ENCODE measurements at places on chromosomes 16 and 17.

DNA sequence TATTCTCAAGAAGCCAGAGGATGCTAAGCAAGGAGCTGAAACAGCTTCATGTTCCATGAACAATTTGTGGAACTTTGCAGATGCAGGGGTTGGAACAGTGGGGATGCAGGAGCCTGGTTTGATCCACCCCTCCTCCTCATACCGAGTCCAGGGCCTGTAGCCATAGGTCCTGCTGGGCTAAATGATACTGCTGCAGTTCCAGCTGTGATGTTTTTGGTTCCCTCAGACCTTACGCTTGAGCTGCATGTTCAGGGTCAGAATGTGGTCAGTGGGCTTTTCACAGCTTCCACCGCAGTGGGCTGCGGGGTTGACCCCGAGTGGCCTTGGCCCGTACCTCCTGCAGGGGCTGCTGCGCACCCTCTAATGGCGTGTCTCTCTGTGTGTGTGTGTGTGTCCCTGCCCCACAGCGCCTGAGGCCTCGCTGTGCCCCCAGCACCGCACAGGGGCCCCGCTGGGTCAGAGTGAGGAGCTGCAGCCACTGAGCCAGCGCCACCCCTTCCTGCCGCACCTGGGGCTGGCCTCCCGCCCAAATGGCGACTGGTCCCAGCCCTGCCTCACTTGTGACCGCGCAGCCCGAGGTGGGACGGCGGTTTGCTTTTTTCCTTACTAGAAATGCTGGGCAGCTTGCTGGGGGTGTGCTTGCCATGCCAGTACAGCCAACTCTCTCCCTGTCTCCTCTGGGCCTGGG is 48.2 kb downstream of the EPN2 start:
- H3K27ac ChIP-seq, result no peak overlapping the region
- DNase-seq, result no peak

DNA sequence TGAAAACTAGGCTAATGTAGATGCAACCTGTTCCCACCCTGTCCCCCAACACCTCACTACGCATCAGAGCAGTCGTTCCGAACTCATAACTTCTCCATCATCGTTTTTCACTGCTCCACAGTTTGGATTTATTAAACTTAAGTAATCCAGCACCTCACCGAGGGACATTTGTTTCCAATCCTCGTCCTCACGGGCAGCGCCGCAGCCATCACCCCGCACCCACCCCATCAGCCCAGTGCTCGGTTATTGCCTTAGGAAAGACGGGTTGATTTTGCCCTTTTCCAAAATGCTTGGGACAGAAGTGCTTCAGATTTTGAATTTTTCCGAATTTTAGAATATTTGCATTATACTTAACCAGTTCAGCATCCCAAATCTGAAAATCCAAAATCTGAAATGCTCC is 71.0 kb upstream of the DOC2B start:
- H3K4me3 ChIP-seq, result no peak overlapping the region
- no peak for DNase-seq
- no peak overlapping the region for H3K27ac ChIP-seq
- no peaks in the 10 kb centered on the region for H3K27me3 ChIP-seq
- H3K36me3 ChIP-seq, result no peaks in the 10 kb centered on the region

- no peak overlapping the region for H3K4me3 ChIP-seq
- no peaks in the 10 kb centered on the region for H3K36me3 ChIP-seq
- no peaks in the 10 kb centered on the region for H3K4me1 ChIP-seq
- H3K27me3 ChIP-seq, result no peaks in the 10 kb centered on the region
- DNase-seq, result no peak
Measured at GRCh38 chr16:73813527-73813926, 483.1 kb upstream of the PSMD7 start.

DNA sequence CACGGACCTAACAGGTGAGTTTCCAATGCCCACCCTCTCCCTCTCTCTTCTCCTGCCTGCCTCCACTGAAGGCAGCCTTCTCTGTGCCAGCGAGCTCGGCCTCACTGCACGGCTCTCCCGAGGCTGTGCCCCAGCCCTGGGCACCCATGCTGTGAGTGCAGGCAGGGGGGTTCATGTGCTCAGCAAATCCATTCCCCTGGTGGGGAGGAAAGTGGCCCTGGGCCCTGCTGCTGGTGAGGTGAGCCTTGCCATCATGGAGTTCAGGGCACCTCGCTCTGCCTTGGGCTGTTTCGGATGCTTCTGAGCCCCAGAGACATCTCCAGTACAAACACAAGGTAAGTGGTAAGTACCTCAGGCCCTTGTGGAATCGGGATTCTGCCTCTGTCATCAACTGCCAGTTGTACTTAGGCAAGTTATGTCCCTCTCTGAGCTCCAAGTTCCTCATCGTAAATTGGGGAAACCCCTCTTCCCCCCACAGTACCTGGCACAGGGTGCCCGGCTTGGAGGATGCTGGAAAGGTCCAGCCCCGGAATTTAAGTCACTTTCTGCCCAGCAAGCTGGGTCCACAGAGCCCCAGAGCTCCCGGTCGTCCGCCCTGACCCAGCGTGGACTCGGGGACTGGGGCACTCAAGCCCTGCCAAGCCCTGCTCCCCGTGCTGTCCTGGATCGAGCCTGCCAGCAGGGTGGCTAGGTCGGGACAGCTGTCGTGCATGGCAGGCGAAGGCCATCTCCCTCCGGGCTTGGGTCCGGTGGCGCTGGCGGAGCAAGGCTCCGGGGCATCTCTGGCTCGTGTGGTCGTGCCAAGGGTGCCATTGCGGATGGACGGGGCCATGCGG is 684 bp upstream of the NUDT16L1 start:
- H3K4me1 ChIP-seq, result peaks cover 6% of the 10 kb centered on the region
- peak; percentile 25 for DNase-seq
- H3K27ac ChIP-seq, result peak overlapping the region; percentile 89
- H3K36me3 ChIP-seq, result no peaks in the 10 kb centered on the region

- H3K27ac ChIP-seq, result no peak overlapping the region
- H3K27me3 ChIP-seq, result peaks cover 23% of the 10 kb centered on the region
- no peak overlapping the region for H3K4me3 ChIP-seq
- no peaks in the 10 kb centered on the region for H3K36me3 ChIP-seq
- no peak for DNase-seq
- H3K4me1 ChIP-seq, result no peaks in the 10 kb centered on the region
Measured at GRCh38 chr17:43456661-43457361, 27.0 kb upstream of the DHX8 start.

DNA sequence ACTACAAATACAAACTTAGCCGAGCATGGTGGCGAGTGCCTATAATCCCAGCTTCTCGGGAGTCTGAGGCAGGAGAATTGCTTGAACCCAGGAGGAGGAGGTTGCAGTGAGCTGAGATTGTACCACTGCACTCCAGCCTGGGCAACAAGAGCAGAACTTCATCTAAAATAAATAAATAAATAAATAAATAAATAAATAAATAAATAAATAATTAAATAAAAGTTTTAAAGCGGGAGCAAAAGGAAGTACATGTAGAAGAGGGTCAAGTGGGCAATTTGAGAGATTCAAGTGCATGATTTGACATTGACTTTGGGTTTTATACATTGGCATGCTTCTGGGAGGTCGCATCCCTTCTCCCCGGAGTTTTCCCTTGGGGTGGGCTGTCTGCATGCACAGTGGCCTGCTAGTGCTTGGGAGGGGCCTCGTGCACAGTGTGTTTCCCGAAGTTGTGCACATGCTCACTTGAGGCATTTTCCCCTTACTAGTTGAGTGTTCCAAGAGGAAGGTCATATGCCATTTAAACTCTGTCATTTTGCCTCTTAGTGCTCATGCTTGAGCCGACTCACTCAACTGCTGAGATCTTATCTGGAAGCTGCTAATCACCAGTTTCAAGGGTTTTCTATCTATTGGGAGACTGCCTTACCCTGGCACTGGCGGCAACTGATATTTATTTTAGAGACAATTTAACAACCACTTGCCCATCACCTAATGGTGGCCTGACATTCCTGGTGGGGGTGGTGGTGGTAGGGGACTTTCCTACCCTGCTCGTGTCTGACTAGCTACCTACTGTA is 193.2 kb upstream of the MPHOSPH6 start:
- H3K27me3 ChIP-seq, result peaks cover 8% of the 10 kb centered on the region
- H3K36me3 ChIP-seq, result no peaks in the 10 kb centered on the region
- no peak for DNase-seq
- H3K27ac ChIP-seq, result no peak overlapping the region
- H3K4me3 ChIP-seq, result no peak overlapping the region
- no peaks in the 10 kb centered on the region for H3K4me1 ChIP-seq

GRCh38 chr17:49217651-49218413 is 7.3 kb downstream of the ABI3 start:
- H3K4me1 ChIP-seq, result peaks cover 58% of the 10 kb centered on the region
- H3K27me3 ChIP-seq, result no peaks in the 10 kb centered on the region
- peak; percentile 77 for DNase-seq
- no peaks in the 10 kb centered on the region for H3K36me3 ChIP-seq
- H3K27ac ChIP-seq, result peak overlapping the region; percentile 94

GRCh38 chr16:50640391-50640790 is 40.7 kb downstream of the SNX20 start:
- H3K4me3 ChIP-seq, result no peak overlapping the region
- DNase-seq, result no peak
- H3K27ac ChIP-seq, result no peak overlapping the region
- no peaks in the 10 kb centered on the region for H3K4me1 ChIP-seq
- no peaks in the 10 kb centered on the region for H3K27me3 ChIP-seq
- H3K36me3 ChIP-seq, result no peaks in the 10 kb centered on the region

GRCh38 chr17:78535273-78536197 is 41.7 kb downstream of the DNAH17 start:
- DNase-seq, result no peak
- peaks cover 22% of the 10 kb centered on the region for H3K27me3 ChIP-seq
- no peak overlapping the region for H3K27ac ChIP-seq
- H3K4me3 ChIP-seq, result no peak overlapping the region
- H3K36me3 ChIP-seq, result no peaks in the 10 kb centered on the region

DNA sequence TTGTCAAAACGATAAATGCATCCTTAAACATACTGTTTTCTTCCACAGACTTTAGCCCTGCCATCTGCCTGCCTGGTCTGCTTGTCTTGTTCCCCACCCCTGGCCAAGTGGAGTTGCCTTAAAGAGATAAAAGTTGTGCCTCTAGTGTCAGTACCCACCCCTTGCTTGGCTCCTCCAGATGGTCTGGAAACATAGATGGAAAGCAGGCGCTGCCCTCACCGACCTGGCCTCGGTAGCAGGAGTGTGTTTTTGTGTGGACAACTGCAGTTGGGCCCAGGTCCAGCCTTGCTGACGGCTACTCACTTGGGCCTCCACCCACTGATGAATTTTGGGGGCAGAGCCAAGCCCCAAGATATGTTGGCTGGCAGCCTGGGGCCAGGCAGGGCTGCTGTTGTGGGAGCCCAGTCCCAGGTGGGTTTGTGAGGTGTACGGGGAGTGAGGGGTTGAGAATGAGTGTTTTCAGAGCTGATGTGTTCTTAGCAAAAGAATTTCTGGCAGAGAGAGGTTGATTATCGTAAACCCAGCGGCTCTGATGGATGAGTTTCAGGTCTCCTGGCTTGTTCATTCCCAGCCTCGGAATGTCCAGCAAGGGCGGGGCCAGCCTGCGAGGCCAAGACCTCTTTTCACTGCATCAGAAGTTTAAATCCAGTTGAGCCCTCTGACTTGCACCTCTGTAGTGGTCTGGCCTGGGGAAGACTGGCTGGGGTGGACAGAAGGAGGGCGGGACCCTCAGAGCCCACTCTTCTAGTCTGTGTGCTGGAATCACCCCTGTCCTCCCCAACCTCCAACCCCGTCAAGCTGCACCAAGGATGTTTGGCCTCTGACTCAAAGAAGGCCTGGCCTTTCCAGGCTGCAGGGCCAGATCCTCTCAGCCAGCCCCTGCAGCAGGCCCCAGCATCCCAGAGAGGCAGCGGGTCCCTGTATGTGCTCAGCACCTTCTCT is 179.7 kb downstream of the RAB11FIP4 start:
- H3K36me3 ChIP-seq, result no peaks in the 10 kb centered on the region
- DNase-seq, result no peak
- H3K27ac ChIP-seq, result no peak overlapping the region
- no peak overlapping the region for H3K4me3 ChIP-seq
- H3K27me3 ChIP-seq, result no peaks in the 10 kb centered on the region

- H3K27ac ChIP-seq, result no peak overlapping the region
- H3K4me3 ChIP-seq, result no peak overlapping the region
Measured at GRCh38 chr16:84959784-84960417, 51.4 kb downstream of the ZDHHC7 start.

GRCh38 chr16:75111514-75111940 is 5.1 kb downstream of the LDHD start:
- H3K36me3 ChIP-seq, result no peaks in the 10 kb centered on the region
- no peak overlapping the region for H3K4me3 ChIP-seq
- no peak for DNase-seq
- H3K27ac ChIP-seq, result no peak overlapping the region

DNA sequence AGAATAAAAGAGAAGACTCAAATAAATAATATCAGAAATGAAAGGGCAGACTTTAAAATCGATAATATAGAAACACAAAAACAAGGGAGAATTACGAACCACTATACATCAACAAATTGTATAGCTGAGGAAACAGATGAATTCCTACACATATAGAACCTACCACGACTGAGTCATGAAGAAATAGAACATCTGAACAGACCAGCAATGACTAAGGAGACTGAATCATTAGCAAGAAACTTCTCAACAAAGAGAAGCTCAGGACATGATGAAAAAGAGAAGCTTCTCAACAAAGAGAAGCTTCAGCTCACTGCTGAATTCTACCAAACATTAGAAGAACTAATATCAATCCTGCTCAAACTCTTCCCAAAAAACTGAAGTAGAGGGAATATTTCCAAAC is 255.9 kb downstream of the CEP112 start:
- DNase-seq, result no peak
- H3K27ac ChIP-seq, result no peak overlapping the region
- H3K4me1 ChIP-seq, result peaks cover 13% of the 10 kb centered on the region
- H3K4me3 ChIP-seq, result no peak overlapping the region

GRCh38 chr16:84629580-84629979 is 11.7 kb upstream of the COTL1 start:
- no peaks in the 10 kb centered on the region for H3K27me3 ChIP-seq
- DNase-seq, result no peak
- no peaks in the 10 kb centered on the region for H3K36me3 ChIP-seq
- no peak overlapping the region for H3K4me3 ChIP-seq

DNA sequence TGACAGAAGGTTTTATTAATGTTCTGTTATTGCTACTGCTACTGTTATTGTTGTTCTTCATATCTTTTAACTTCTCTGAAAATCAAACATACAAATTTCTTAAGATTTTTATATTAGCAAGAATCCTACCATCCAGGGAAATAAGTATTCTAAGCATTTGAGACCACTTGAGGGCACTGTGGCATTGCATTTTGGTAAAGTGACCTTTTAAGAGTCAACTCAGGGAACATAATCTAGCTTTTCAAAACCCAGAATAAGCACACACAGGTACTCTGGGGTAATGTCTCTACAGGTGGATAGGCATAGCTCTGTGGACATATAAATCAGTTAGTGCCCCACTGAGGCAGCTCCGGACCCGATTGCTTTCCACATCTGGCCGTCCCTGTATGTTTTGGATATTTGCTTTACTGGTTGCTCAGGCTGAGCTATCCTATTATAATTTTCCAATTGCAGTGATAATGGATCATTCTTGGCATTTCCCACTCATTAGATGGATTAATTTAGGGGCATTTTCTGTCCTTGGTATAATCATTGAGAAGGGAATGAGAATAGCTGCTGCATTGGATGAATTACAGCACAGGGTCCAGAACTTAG is 1425.1 kb upstream of the CDH8 start:
- H3K36me3 ChIP-seq, result no peaks in the 10 kb centered on the region
- DNase-seq, result no peak
- H3K27me3 ChIP-seq, result no peaks in the 10 kb centered on the region
- no peak overlapping the region for H3K4me3 ChIP-seq
